ENCODE measurements at places on chromosomes 11 and 22. TPM values are rescaled to one million over a fixed set of nuclear protein-coding genes. Genes with fewer than 3 reads are reported as not detected.

Gene MRGPRF
- 24.4 TPM for polyA plus RNA-seq

Gene KMT5B
- polyA plus RNA-seq: 7.3 TPM

Gene PPARA
- polyA plus RNA-seq: 10.3 TPM

Gene OR52A1
- not detected for polyA plus RNA-seq

Gene ENTHD1
- not detected for polyA plus RNA-seq

Gene CHRNA10
- polyA plus RNA-seq: 0.49 TPM

Gene RFPL1
- polyA plus RNA-seq: not detected

Gene RIBC2
- polyA plus RNA-seq: 0.58 TPM

Gene HORMAD2
- not detected for polyA plus RNA-seq

Gene CDKN1C
- 2.1 TPM for polyA plus RNA-seq

Gene HOATZ
- polyA plus RNA-seq: not detected

Gene INPPL1
- polyA plus RNA-seq: 164 TPM

DNA sequence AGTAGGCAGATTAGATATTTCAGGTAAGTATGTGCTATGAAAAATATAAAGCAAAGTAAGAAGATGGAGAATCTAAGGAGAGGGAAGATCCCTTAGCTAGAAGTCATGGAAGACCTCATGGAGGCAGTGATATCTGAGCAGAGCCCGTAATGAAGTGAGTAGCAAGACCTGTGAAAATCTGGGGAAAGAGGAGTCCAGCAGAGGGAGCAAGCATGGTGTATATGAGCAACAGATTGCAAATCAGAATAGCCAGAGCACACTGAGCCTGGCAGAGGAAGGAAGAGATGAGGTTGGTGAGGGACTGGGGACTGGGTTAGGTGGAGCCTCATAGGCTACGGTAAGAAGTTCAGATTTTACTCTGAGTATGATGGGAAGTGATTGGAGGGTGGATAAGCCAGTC lies 9.4 kb downstream of the LHFPL7 start:
- DNase-seq: no peak

- DNase-seq: no peak
These were observed 7.3 kb upstream of the SYT7 start for GRCh38 chr11:61587951-61588727.

- DNase-seq: no peak
These were observed 162.3 kb downstream of the FBXO7 start for GRCh38 chr22:32636884-32637283.

- no peak for DNase-seq
These were observed 133.9 kb downstream of the WNT7B start for GRCh38 chr22:45843031-45843430.

DNA sequence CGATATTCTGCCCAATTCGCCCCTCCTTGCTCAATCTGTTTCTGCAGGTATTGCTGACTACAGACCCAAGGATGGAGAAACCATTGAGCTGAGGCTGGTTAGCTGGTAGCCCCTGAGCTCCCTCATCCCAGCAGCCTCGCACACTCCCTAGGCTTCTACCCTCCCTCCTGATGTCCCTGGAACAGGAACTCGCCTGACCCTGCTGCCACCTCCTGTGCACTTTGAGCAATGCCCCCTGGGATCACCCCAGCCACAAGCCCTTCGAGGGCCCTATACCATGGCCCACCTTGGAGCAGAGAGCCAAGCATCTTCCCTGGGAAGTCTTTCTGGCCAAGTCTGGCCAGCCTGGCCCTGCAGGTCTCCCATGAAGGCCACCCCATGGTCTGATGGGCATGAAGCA lies 9.2 kb upstream of the SLC35E4 start:
- DNase-seq: no peak

GRCh38 chr11:65643971-65644370 lies 6.1 kb downstream of the SIPA1 start:
- DNase-seq: no peak

GRCh38 chr11:47333526-47333845 lies 19.0 kb downstream of the MYBPC3 start:
- no peak for DNase-seq

GRCh38 chr11:76604626-76605241 lies 65.8 kb downstream of the LRRC32 start:
- DNase-seq: no peak

- DNase-seq: no peak
These were observed 523.2 kb downstream of the BUD13 start for GRCh38 chr11:116249561-116249960.

GRCh38 chr11:34366522-34366921 lies 8.7 kb upstream of the ABTB2 start:
- DNase-seq: no peak

- DNase-seq: no peak
These were observed 51.7 kb downstream of the NAT10 start for GRCh38 chr11:34157163-34157562.

GRCh38 chr11:62472063-62472884 lies 53.4 kb downstream of the SCGB1A1 start:
- no peak for DNase-seq

DNA sequence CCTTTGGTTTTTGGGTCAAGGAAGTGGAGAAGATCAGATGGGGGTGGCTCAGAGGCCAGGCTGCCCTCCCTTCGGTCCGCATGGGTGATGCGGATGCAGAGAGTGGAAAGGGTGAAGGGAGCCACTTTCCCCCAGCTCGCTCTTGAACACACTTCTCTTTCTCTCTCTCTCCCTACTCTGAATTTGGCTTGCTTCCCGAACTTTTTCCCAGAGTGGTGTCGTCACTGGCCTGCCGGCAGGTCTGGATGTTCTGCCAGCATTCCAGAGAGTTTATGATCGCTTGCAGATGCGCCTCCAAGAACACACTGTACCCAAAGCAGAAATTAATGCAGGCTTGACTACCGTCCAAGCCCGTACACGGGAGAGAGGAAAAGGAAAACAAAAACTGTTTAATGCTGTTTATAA lies 103.2 kb downstream of the ZBTB16 start:
- DNase-seq: peak; percentile 92

DNA sequence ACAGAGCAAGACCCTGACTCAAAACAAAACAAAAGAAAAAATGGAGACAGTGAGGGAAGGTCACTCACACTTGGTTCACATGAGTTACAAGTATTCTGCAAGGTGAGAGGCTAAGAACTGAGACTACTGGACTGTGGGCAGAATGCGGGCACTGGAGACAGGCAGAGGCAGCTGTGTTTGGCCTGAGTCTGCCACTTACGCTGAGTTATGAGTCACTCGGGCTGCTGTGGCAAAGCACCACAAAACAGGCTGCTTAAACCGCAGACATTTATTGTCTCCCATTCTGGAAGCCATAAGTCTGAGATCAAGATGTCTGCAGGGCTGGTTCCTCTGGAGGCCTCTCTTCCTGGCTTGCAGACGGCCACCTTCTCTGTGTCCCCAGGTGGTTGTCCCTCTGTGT lies 122.8 kb downstream of the SHANK2 start:
- DNase-seq: no peak

- DNase-seq: no peak
These were observed 103.8 kb downstream of the RRAS2 start for GRCh38 chr11:14255238-14255534.

DNA sequence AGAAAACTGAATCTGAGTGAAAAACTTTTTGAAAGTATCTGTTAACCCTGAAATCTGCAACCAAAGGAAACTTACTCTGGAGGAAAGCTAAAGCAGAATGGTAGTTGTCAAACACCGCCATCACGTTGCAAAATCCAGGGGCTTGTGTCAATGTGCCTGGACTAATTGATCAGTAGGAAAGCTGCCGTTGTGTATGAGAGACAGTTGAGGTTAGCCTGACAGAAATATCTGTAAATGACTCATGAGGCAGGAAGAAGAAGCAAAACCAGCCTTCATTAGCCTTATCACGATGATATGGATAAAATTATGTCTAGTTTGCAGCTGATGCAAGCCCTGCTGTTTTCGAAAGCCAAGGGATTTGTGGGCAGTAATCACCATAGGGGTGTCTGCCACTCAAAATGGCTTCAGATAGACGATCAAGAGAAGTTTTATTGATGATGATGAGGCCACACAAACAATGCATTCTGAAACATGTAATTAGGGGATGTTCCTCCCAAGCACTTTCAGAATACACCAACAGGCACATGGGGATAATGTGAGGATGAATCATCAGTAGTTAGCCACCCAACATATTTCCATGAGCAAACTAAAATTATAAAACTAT lies 8.9 kb downstream of the SCGB1A1 start:
- no peak for DNase-seq

DNA sequence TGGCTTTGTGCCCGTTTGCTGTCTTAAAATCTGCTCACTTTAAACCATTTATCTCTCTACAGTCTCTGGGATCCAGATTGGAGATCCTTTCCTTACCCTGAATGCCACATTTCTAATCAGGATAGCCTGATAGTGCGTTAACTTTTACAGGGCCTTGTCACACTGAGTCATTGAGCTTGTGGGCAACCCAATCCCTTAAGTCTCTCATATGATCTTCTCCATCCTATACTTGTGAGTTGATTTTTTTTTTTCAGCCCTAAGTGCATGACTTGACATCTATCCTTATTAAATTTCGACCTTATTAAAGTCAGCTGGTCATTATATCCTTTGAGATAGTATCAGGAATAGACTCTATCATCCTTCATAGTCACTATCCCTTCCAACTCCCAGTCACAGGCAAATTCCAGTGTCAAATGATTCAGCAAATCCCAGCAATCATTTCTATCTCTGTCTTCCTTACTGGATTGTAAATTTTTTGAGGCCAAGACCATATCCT lies 57.7 kb downstream of the TEAD1 start:
- peak; percentile 63 for DNase-seq

- DNase-seq: no peak
These were observed at the start of gene TRIM6 for GRCh38 chr11:5596607-5597201. Gene TRIM6, plus strand, starts transcription at chr11:5596637. Its CDS starts 261 bp downstream, at chr11:5596898.

- DNase-seq: no peak
These were observed 23.5 kb downstream of the TP53I11 start for GRCh38 chr11:44927174-44927661.

- no peak for DNase-seq
These were observed 34.7 kb upstream of the NRIP3 start for GRCh38 chr11:9038541-9038940.

DNA sequence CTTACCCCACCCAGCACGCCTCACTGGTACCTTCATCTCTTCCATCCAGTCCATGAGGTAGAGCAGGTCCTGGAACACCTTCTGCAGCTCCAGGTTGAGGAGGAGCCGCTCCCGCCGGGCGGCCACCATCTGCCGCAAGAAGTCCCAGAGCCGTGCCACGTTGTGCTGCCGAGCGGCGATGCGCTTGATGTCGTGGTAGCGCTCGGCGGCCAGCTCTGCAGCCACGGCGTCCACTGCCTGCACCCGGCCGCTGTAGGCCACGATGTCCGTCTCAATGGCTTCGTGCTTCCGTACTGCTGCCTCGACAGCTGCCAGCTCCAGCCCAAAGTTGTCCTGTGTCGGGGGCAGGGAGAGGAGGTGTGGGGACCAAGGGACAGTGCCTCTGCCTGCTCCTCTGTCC lies 21.5 kb downstream of the SPTBN2 start:
- DNase-seq: no peak

GRCh38 chr11:118415062-118415738 lies 13.8 kb downstream of the ATP5MG start:
- no peak for DNase-seq

GRCh38 chr11:69655479-69656428 lies 14.8 kb downstream of the CCND1 start:
- DNase-seq: no peak

GRCh38 chr11:33742249-33742851 lies 6.1 kb upstream of the CD59 start:
- DNase-seq: no peak
